Foreskin keratinocyte (primary cell): ENCODE measurements at places on chromosomes 2 and 18.

- DNase-seq: no peak
These were observed 114.7 kb upstream of the DOCK10 start for GRCh38 chr2:225156853-225157451.

GRCh38 chr2:70084973-70085710 is 2.1 kb upstream of the PCBP1 start:
- DNase-seq: peak; percentile 75

- DNase-seq: no peak
These were observed at the start of gene PSD4 for GRCh38 chr2:113173542-113174375. TSS of gene PSD4 (plus strand) at chr2:113173971. CDS start at chr2:113182457, 8,486 bp downstream.

- no peak for DNase-seq
These were observed 49.3 kb downstream of the ALPK2 start for GRCh38 chr18:58579561-58580047.

- no peak for DNase-seq
These were observed 33.2 kb downstream of the ANKRD29 start for GRCh38 chr18:23629444-23629946.

DNA sequence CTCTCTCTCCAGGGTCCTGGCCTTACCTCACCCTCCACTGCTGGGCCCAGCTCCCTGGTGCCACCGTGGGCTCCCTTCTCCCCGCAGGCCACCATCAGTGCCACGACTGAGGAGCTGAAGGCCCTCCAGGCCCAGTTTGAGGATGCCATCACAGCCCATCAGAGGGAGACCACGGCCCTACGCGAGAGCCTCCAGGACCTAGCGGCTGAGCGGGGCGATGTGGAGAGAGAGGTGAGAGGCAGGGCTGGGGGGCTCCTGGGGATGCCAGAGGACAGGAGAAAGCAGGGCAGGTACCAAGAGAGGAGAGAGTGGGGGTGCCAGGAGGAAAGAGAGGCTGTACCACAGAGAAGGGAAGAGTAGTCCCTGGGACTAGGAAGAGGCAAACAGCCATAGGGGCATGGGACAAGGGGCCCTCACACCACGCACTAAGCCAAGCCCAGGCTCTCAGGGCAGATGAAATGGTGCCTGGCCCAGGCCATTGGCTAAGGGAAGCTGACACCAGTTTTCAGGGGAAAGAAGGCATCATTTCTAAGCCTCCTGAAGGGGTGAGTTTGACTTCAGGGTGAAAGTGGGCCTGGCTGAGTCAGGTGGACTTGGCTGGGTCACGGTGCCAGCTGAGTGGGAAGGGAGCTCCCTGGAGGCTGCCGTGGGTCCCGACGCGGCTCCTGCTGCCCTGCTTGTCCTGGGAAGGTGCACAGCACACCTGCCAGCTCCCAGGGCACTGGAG is 39.0 kb upstream of the SNED1 start:
- no peak for DNase-seq

- DNase-seq: no peak
These were observed 74.5 kb downstream of the AP1S3 start for GRCh38 chr2:223762853-223763252.

DNA sequence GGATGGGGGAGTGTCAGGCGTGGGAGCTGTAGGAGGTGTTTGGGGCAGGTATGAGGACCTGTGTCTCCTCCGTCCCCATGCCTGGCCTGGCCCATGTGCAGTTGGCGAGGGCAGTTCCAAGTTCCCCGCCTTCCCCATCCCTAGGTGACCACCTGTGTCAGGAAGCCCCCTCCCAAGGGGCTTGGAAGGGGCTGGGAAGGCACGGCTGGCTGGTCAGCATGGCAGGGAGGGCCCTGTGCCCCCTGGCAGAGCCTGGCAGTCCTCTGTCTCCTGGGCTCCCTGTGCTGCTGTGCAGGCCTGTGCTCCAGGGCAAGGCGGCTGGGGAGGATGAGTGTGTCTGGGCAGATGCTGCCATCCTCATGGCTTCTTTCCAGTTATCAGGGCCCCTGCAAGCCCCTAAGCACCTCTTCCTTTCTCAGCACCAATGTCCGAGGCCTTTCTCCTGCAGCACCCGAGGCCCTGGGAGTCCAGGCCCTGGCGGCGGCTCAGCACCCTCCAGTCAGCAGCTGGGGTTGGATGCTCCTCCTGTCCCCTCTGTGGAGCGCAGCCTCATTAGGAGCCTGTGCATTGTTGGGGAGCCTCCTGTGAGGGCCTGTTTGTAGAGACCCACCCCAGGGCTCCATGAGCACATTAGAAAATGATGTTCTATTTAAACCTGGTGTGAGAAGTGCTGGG is 101.7 kb downstream of the FAM210A start:
- no peak for DNase-seq

- DNase-seq: no peak
These were observed 283.1 kb downstream of the ZNF407 start for GRCh38 chr18:74880706-74881278.

GRCh38 chr2:12034382-12034781 is 287.9 kb downstream of the LPIN1 start:
- DNase-seq: no peak

DNA sequence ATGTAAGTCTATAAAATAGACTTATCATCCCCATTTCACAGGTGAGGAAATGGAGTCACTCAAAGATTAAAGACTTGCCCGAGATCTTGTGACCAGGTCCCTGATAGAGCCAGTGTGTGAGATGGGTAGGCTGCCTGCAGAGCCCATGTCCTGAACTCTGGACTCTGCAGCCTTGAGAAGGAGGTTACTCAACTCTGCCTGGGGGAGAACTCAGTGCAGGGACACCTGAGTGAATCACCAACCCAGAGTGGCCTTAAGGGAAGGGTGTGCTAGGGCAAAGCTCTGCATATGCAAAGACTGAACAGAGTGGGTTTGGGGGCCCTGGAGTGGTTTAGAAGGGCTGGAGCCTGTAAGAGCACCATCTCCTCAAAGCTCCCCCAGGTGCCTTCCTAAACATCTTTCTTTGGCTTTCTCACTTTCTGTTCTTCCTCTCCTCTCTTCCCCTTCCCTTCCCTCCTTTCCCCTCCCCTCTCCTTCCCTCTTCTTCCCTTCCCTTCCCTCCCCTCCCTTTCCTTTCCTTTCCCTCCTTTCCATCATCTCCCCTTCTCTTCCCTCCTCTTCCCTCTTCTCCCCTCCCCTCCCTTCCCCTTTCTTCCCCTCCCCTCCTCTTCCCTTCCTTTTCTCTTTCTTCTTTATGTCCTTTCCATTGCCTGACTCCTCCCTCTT is 67.6 kb downstream of the CELF4 start:
- DNase-seq: no peak
